WERI-Rb-1 (cell line): ENCODE measurements at places on chromosomes 5 and 9.

GRCh38 chr5:66994790-66995189, 201.8 kb downstream of the CD180 start:
- no peak for DNase-seq

DNA sequence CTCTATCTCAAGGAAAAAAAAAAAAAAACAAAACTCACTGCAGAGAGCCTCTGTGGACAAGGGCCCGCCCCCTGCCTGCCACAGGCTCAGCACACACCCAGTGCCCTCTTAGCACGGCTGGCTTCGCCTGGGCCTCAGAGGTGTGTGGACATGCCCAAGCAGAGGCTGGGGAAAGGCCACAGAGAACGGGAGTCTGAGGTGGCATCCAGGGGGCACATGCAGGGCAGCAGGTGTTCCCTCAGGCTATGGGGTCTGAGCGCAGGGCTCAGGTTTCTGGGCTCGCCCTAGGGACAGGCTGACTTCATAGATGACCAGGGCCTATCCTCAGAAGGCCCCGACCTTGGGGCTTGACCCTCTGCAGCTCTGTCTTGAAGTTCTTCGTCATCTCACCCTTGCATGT, 138.7 kb downstream of the ZNF354C start:
- no peak for DNase-seq

GRCh38 chr5:39158127-39158593, 61.2 kb downstream of the FYB1 start:
- no peak for DNase-seq

DNA sequence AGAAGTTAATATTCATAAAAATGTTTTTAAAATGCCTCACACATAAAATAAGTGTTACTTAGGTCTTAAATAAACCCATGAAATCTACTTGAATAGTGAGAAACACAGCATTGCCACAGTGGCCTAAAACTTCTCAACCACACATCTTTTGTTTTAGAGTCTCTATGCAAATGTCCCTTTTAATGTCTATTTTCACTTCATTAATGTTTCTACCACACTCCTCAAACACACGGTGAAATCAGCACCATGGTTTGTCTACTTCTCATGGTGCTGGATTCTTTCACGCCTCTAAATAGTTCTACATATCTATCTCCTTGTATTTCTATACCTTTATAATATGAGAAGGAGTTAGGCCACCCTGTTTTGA, 111.2 kb downstream of the EDIL3 start:
- DNase-seq, result no peak

DNA sequence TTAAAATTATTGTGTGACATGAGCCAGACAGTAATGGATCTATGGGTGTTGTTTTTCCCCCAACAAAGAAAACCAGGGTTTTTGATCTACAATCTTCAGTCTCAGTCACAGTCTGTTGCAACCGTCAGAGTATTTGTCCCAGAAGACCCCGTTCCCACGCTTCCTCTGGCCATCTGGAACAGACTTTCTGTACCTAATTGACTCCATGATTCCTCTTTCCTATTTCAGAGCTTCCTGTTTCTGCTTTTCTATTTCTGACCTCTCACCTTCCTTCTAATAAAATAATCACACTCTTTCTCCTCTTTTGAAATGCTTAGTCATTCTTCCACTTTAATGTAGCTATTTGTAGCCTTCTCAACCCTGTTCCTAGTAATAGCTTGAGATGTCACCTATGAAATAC, 1044.8 kb downstream of the DTWD2 start:
- no peak for DNase-seq

GRCh38 chr9:96554326-96554725, 65.3 kb downstream of the CDC14B start:
- no peak for DNase-seq

DNA sequence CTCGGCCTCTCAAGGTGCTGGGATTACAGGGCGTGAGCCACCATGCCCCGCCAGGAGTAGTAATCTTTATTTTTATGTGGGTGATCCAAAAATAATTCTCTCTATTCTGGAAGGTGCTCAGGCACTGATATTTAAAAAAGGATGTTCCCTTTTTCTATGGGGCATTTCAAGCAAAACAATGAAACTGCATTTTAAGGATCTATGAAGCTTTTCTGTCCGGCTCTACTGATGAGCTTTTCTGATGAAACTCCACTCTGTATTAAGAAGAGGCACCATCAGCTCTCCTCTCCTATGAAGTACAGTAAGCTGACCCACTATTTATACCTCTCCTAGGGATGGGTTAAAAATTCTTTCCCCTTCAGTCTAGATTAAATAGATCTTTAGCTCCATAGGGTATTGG, 7.4 kb downstream of the ADAM19 start:
- DNase-seq, result no peak

GRCh38 chr9:20537294-20537693, 85.0 kb downstream of the MLLT3 start:
- DNase-seq, result no peak

GRCh38 chr9:136339173-136339957, 12.0 kb downstream of the GPSM1 start:
- peak; percentile 89 for DNase-seq

- peak; percentile 30 for DNase-seq
Measured at GRCh38 chr9:108271236-108271635, 584.5 kb downstream of the ACTL7B start.

- no peak for DNase-seq
Measured at GRCh38 chr9:20227166-20227874, 395.0 kb downstream of the MLLT3 start.

GRCh38 chr5:56337715-56338319, 104.7 kb upstream of the ANKRD55 start:
- no peak for DNase-seq

- DNase-seq, result no peak
Measured at GRCh38 chr5:956941-957747, 51.5 kb upstream of the NKD2 start.

GRCh38 chr5:103849934-103850333, 287.3 kb upstream of the NUDT12 start:
- no peak for DNase-seq

DNA sequence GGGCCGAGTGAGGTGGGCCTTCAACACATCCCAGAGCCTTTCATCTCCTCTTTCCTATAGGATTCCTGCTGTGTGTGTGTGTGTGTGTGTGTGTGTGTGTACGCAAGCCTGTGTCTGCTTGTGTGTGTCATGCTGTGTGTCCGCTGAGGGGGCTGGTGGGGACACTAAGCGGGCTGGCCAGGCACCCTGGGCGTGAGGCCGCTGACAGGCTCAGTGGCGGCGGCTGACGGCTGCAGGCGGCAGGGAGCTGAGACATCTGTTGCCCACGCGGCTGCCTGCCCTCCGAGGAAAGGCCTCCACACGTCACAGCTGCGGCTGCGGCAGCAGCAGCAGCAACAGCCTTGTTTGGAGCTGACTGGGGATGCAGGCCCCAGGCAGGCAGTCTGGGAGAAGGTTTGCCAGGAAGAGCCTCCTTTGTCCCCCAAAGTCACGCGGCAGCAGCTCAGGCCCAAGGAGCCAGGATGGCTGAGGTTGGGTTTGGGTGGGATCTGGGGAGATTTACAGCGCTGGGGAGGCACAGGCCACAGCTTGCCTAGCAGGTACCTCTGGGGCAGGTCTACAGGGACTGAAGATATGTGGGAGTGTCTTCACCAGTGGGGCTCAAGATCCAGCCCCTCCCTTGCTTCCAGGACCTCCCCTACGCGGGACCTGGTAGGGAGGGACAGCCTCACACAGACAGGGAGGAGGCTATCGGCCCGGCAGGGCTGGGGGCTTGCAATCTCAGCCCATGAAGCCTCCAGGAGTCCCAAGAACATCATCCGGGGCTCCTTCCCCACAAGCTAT, 1.8 kb downstream of the PDLIM4 start:
- DNase-seq, result peak; percentile 79

- peak; percentile 99 for DNase-seq
Measured at GRCh38 chr9:129496473-129497004, 124.4 kb downstream of the C9orf50 start.

- DNase-seq, result no peak
Measured at GRCh38 chr5:172071309-172071875, 65.0 kb upstream of the FBXW11 start.

DNA sequence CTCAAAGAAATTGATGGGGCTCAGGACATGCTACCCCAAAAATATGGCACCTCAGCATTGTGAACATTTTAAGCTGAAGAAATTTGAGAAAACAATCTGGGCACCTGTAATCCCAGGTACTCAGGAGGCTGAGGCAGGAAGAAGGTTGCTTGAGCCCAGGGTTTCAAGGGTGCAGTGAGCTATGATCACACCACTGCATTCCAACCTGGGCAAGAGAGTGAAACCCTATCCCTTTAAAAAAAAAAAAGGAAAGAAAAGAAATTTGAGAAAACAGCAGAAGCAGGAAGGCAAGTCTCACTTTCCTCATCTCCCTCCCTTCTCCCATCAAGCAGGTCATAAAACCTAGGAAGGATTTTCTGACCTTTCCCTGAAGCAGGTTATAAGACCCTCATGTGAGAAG, 23.6 kb downstream of the TPD52L3 start:
- no peak for DNase-seq

- DNase-seq, result no peak
Measured at GRCh38 chr9:131666774-131667173, 73.1 kb downstream of the RAPGEF1 start.

DNA sequence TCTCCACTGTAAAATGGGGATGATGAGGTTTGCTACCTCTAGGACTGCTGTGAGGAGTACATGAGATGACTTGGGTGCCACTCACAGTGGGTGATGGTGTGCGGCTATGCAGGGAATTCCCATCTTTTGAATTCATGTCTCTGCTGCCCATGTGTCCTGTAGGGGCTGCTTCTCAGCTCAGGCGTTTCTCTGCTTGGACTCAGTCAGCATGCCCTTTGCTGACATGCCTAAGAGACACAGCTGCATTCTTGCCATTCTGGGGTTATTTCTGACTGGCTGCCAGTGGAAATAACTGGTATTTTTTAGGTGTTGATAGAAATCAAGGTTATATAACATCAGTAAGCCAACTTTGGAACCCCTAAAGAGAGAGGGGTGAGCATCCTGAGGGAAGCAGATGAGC, 24.3 kb upstream of the XPA start:
- no peak for DNase-seq

- DNase-seq, result no peak
Measured at GRCh38 chr9:94057918-94058317, 26.3 kb upstream of the PTPDC1 start.

DNA sequence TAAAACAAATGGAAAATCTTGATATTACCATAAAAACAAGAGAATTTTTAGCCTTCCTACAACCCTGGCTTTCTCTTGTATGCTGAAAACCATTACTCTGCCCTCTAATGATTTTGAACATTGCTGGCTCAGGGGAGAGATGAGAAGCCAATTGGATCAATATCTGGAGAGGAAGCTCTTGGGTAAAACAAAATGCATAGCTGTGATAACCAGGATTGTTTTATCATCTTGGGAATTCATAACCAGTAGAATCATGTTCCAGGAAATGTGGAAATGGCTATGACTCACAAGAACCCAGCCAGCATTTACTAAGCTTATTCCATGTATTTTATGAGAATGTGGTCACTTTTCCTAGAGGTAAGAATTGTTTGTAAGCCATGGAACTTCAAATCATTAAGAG, 51.1 kb upstream of the CTNND2 start:
- no peak for DNase-seq

GRCh38 chr9:8724284-8725018, 924.9 kb upstream of the DMAC1 start:
- no peak for DNase-seq

DNA sequence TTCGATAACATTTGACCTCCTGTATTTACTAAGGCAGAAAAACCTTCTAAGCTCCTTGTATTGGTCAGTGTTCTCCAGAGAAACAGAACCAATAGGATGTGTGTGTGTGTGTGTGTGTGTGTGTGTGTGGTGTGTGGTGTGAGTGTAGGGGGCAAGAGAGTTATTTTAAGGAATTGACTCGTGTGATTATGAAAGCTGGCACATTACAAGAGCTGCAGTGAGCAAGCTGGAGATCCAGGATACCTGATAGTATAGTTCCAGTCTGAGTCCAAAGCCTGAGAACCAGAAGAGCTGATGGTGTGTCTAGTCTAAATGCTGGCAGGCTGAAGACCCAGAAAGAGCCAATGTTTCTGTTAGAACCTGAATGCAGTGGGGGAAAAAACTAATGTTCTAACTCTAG, 21.2 kb upstream of the PIK3R1 start:
- no peak for DNase-seq

GRCh38 chr9:88321764-88322163, 66.5 kb upstream of the SPIN1 start:
- no peak for DNase-seq

GRCh38 chr5:119943148-119943547, 313.8 kb downstream of the FAM170A start:
- DNase-seq, result no peak

DNA sequence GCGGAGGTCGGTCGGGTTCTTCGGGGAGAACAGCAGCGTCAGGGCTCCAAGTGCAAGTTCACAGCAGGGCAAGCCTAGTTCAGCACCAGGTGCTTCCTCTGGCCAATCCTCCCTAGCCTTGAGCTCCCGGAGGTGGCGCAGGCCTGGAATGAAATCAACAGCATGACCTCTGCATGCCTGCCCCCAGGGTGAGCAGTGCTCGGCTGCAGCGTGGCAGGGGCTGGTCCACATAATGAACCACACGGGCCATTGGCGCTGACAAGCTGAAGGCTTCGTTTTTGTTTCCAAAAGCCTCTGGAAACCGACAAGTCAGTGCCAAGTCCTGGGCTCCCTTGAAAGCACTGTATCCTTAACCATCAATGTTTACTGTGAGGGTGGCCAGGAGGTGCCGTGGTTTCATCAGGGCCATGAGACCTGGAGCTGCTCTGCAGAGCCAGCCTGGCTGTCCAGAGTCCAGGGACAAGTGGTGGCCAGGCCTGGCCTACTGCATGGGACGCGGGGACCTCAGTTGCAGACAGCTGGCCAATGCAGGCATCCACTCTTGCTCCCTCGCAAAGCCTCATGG, 2.1 kb upstream of the INPP5E start:
- DNase-seq, result no peak

GRCh38 chr5:151448038-151448985, 909 bp downstream of the SLC36A1 start:
- DNase-seq, result peak; percentile 37

DNA sequence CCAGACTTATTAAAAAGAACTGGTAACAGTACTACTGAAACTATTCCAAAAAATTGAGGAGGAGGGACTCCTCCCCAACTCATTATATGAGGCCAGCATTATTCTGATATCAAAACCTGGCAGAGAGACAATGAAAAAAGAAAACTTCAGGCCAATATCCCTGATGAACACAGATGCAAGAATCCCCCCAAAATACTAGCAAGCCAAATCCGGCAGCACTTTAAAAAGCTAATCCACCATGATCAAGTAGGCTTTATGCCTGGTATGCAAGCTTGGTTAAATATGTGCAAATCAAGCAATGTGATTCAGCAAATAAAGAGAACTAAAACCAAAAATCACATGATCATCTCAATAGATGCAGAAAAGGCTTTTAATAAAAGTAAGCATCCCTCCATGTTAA, 2271.0 kb upstream of the C9orf72 start:
- no peak for DNase-seq

- no peak for DNase-seq
Measured at GRCh38 chr5:113450929-113451328, 16.1 kb upstream of the TSSK1B start.

- DNase-seq, result peak; percentile 63
Measured at GRCh38 chr5:83711982-83712601, 8.6 kb downstream of the HAPLN1 start.

GRCh38 chr5:17046320-17046719, 110.2 kb upstream of the MYO10 start:
- DNase-seq, result no peak

- DNase-seq, result no peak
Measured at GRCh38 chr5:60490597-60491166, 209.3 kb downstream of the DEPDC1B start.

- DNase-seq, result no peak
Measured at GRCh38 chr9:105678781-105679180, 15.6 kb upstream of the TMEM38B start.

GRCh38 chr5:125981016-125981415, 442.2 kb upstream of the GRAMD2B start:
- no peak for DNase-seq

- no peak for DNase-seq
Measured at GRCh38 chr5:28523888-28524635, 1485.7 kb upstream of the CDH9 start.
